ENCODE measurements at places on chromosomes 7 and 10. TPM values are rescaled to one million over a fixed set of nuclear protein-coding genes. Genes with fewer than 3 reads are reported as not detected.

BTAF1 gene
- 40.4 TPM for total RNA-seq

TWIST1 gene
- total RNA-seq = not detected

HPSE2 gene
- total RNA-seq = not detected

ANKRD2 gene
- 2.1 TPM for total RNA-seq

HYAL4 gene
- total RNA-seq = not detected

VTI1A gene
- total RNA-seq = 21.1 TPM

IKZF1 gene
- total RNA-seq = not detected

VPS41 gene
- total RNA-seq = 31.8 TPM

CPVL gene
- total RNA-seq = not detected

TBXAS1 gene
- 17.6 TPM for total RNA-seq

WDR86 gene
- not detected for total RNA-seq

All from epithelial cell of umbilical artery (primary cell).